Osteoblast (primary cell): ENCODE measurements at places on chromosomes 12 and 14. TPM values are rescaled to one million over a fixed set of nuclear protein-coding genes. Genes with fewer than 3 reads are reported as not detected.

DNA sequence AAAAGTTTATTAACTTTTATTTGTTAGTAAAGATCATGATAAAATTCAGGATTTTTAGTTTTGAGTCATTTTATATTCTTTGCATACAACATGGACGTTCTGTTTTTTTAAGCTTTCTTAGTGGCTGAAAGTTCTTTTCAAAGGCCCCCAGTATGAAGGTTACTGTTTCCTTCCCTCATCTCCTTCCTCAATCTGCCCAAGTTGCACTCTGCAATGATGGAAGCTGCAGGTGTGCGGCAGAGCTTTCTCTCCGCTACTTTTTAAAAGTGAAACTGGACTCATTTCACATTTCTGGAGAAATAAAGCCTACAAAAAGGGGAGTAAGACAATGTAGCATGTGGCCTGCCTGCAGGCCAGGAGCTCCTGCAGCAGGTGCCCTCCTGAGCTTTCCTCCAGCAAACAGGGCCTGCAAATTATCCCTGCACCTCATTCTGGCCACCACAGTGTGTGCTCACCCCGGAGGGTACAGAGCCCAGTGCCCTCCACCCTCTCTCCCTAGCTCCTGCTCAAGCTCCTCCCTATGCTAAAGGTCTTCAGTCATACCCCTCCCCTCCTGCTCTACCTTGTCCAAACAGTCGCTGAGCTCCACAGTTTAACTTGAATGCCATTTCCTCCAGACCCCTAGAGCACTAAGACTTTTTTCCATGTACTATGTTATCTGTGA is 78.9 kb downstream of the SETD3 start:
- DNase-seq = no peak
- no peak overlapping the region for H3K4me3 ChIP-seq
- H3K27ac ChIP-seq = no peak overlapping the region
- no peaks in the 10 kb centered on the region for H3K27me3 ChIP-seq
- peaks cover 47% of the 10 kb centered on the region for H3K36me3 ChIP-seq

Gene NCKAP5L
- 34.8 and 40.5 TPM in 2 replicates for total RNA-seq

Gene INHBE
- total RNA-seq = 0.88 and 3.3 TPM in 2 replicates

Gene EPYC
- 1.8 TPM in 2 replicates for total RNA-seq

- peak; percentile 95 for DNase-seq
- peak overlapping the region; percentile 92 for H3K4me3 ChIP-seq
- peaks cover 37% of the 10 kb centered on the region for H3K36me3 ChIP-seq
- H3K4me1 ChIP-seq = peaks cover 37% of the 10 kb centered on the region
- H3K27me3 ChIP-seq = no peaks in the 10 kb centered on the region
Measured at GRCh38 chr14:103562179-103562428, 353 bp downstream of the BAG5 start.

Gene CMTM5
- not detected in 2 replicates for total RNA-seq

Gene HOXC13
- under 0.01 TPM in 1 of 2 replicates, not detected in the other for total RNA-seq

GRCh38 chr12:29073631-29074239 is 75.3 kb upstream of the FAR2 start:
- H3K27me3 ChIP-seq = no peaks in the 10 kb centered on the region
- no peaks in the 10 kb centered on the region for H3K36me3 ChIP-seq
- DNase-seq = no peak
- no peak overlapping the region for H3K27ac ChIP-seq
- H3K4me1 ChIP-seq = peaks cover 9% of the 10 kb centered on the region
- H3K4me3 ChIP-seq = no peak overlapping the region
